ENCODE measurements at places on chromosomes 13 and 19. TPM values are rescaled to one million over a fixed set of nuclear protein-coding genes. Genes with fewer than 3 reads are reported as not detected.

DNA sequence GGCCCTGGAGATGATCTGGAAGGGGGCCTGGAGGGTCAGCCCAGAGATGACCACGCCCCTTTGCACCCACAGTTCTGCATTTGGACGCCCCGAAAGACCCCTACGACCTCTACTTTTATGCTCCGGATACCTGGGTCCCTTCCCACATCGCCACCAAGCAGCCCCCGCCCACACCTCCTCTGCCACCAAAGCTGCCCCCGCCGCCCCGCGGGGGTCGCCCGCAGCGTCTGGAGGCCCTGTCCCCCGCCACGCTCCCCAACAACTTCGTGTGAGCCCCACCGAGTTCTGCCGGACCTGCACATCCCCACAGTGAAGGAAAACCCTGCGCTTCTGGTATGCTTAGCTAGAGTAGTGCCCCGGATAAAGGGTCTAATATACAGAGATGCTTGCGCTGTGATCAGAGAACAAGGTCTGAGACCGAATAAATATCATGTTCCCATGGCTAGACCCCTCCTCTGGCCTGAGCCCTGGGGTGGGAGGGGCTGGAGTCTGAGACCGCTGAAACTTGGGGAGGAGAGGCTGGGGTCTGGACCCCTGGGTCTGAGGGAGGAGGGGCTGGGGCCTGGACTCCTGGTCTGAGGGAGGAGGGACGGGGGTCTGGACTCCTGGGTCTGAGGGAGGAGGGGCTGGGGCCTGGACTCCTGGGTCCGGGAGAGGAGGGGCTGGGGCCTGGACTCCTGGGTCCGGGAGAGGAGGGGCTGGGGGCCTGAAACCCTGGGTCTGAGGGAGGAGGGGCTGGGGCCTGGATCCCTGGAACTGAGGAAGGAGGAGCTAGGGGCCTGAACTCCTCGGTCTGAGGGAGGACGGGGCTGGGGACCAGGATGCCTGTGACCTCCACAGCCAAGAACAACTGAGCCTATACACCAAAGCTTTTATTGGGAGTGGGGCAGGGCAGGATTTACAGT is 3.6 kb downstream of the GFY start:
- no peak for DNase-seq

DNA sequence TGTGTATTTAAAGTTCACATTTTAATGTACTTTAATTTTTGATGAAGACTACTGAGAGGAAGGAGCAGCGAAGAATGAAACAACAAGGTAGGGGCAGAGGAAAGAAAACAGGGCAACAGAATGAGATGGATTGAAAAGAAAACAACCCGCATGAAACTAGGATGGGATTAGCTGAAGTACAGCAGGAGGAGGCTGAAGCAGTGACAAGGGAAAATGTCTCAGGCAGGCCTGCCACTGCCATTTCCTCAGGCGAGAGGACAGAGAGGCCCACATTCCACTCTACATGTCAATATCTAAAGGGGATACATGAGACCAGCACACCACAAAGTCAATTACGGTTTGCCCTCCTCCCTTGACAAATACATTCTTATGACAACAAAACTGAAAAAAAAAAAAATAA is 1703.2 kb downstream of the EFNB2 start:
- no peak for DNase-seq

DNA sequence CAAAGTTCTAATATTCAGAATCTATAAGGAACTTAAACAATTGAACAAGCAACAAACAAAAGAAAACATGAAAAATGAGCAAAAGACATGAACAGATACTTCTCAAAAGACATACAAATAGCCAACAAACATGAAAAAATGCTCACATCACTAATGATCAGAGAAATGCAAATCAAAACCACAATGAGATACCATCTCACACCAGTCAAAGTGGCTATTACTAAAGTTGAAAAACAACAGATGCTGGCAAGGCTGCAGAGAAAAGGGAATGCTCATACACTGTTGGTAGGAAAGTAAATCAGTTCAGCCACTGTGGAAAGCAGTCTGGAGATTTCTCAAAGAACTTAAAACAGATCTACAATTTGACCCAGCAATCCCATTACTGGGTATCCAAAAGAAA is 74.3 kb downstream of the CRYL1 start:
- no peak for DNase-seq

DNA sequence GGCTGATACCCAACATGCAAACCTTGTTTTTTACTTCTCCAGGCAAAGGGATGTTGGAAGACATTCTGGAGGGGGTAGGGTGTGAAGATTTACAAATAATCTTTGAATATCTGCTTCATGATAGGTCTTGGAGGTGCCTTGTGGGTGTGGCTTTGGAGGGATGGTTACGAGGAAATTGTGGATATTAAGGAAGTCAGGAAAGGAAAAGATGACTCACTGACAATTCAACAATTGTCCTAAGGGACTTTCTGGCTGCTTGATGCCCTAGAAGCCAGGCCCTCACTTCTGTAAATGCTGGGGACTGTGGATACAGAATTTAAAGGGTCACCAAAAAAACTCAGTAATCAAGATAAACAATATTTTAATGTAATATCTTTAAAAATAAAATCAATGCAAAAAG is 37.4 kb upstream of the ZNF527 start:
- no peak for DNase-seq

- no peak for DNase-seq
Measured at GRCh38 chr13:45658586-45659235, 43.2 kb upstream of the ERICH6B start.

- DNase-seq, result no peak
Measured at GRCh38 chr13:37715606-37716015, 117.0 kb upstream of the POSTN start.

DNA sequence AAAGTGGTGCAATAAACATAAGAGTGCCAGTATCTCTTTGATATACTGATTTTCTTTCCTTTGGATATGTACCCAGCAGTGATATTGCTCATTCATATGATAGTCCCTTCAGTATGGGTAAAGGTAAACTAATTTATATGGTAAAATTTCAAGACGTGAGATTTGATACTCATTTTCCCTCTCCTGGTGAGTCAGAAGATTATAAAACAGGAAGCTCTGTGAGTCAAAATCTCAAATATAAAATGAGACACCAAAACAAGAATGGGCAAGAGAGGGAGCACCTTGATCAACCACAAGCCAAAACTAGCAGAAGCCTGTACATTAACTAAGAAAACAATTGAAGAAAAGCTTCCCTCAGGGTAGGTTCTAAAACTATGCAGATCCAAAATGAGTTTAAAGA is 216.3 kb downstream of the SLITRK6 start:
- no peak for DNase-seq

GRCh38 chr19:2424686-2425621 is 2.4 kb downstream of the TIMM13 start:
- DNase-seq, result peak; percentile 73

GRCh38 chr13:63433546-63434150 is 2018.0 kb upstream of the PCDH20 start:
- no peak for DNase-seq

GRCh38 chr13:106626473-106626872 is 58.5 kb upstream of the ARGLU1 start:
- no peak for DNase-seq

DNA sequence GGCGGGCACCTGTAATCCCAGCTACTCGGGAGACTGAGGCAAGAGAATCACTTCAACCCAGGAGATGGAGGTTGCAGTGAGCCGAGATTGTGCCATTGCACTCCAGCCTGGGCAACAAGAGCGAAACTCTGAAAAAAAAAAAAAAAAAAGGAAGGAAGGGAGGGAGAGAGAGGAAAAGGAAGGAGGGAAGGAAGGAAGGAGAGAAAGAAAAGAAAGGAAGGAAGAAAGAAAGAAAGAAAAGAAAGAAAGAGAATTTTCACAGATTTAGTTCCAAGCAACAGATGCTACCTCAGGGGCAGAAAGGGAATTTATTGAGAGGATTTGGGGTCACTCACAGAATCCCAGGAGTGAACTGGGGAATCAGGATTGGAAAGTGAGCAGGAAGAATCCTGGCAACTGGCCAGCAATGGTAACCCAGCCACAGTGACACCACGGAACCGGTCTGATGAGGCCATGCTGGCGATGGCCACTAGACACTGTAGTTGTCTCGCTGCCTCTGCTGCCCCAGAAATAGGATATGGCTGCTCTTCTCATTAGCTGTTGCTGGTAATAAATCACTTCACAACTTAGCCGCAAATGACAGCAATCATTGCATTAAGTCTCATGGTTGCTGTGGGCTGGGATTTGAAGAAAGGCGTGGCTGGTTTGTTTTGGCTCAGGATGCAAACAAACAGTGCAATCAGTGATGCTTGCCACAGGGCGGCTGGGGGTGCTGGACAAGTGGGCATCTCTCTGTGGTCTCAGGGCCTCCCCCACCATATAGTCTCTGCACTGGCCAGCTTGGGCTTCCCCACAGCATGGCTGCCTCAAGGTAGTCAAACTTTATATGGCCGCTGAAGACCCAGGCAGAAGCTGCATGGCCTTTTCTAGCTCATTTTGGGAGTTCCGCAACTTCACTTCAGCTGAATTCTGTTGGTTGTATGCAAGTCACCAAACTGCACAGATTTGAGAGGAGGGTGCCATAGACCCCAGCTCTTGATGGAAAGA is 5.2 kb upstream of the BCAM start:
- no peak for DNase-seq

GRCh38 chr13:58630794-58631193 is 999.2 kb downstream of the PCDH17 start:
- no peak for DNase-seq

DNA sequence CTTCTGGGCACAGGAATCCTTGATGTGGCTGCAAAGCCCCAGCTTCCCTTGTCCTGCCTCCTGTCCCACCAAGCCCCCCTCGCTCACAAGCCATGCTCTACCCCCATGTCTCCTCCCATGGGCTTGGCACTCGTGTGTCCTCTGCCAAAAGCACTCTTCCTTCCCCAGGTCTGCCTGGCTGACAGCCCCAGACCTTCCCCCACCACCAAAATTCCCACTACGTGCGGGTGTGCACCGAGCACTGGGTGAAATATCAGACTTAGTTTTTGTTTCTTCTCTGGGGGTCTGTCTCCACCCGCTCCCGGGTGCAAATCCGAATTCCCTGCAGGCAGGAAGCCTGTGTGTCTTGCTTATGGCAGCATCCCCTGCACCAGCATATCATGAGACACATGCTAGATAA is 5.9 kb upstream of the VSTM2B start:
- DNase-seq, result no peak

DNA sequence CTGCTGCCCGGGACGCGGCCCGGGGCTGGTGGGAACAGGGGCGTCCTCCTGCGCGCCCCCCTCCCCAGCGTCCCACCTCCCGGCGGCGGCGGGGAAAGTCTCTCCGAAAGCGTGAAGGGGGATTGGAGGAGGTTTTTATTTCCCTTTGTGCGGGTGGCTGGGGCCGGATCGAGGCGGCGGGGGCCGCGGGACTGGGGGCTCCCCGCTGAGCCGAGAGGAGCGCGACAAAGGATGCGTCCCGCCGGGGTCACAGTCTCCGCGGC is 132 bp downstream of the SHD start:
- no peak for DNase-seq

DNA sequence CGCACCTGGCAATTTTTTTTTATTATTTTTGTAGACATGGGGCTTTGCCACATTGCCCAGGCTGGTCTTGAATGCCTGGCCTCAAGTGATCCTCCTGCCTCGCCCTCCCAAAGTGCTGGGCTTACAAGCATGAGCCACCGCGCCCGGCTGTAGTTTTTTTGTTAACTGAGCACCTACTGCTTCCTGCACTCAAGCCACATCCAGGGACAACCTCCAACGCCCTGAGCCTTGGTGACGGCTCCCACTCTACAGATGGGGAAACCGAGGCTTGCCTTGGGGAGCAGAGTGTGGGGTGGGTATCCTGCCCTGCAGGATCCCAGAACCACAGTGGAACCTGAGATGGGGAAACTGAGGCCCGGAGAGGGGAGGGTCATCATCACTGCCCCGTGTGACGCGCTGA is 3.0 kb downstream of the ELANE start:
- DNase-seq, result no peak

- DNase-seq, result no peak
Measured at GRCh38 chr13:41788552-41788951, 172.4 kb downstream of the VWA8 start.

DNA sequence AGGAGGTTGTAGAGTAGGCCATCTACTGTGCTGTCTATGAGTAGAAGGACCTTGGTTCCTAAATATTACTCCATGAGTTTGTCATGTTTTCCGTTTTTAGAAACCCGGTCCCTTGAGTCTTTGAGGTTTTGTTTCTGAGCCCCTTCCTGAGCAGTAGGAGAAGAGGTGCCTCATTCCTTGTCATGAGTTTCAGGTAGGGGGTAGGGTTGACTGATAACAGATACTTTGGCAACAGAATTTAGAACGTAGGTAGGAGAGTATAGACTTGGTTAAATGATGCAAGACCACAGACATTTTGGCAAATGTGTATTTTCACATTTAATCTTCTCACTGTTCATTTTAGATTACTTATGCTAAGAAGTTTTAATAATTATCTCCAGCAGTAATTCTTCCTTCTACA is 24.6 kb downstream of the LMO7 start:
- DNase-seq, result no peak

DNA sequence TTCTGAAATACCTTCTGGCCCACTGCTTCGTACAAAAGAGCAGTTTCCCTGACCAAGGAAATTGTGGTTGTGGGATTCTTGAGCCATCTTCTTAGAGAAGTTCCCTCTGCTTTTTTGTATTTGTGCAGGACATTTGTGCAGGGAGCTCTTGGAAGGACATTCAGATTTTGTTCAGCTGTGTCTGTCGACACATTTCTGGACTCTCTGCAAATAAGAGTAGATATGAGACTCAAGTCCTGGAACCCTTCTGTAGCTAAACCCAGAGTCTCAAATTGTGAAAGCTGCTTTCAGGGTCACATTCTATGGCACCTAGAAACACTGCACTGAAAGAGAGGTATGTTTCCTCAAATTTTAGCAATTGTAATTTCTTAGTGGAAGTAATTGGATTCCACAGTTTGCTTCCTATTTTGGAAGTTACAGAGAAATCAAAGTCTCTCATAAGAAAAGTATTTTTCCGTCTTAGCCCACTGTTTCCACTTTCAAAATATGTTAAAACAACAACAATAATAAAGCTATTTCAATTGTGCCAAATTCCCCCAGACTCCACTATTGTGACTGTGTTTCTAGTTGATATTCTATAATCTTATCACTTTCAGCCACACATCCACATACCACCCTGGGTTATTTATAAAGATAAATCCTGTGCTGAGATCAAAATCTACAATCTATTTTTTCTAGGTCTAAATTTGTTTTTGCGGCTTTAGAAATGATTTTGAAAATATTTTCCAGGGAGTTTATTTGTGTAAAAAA is 224.0 kb downstream of the COG6 start:
- DNase-seq, result no peak

DNA sequence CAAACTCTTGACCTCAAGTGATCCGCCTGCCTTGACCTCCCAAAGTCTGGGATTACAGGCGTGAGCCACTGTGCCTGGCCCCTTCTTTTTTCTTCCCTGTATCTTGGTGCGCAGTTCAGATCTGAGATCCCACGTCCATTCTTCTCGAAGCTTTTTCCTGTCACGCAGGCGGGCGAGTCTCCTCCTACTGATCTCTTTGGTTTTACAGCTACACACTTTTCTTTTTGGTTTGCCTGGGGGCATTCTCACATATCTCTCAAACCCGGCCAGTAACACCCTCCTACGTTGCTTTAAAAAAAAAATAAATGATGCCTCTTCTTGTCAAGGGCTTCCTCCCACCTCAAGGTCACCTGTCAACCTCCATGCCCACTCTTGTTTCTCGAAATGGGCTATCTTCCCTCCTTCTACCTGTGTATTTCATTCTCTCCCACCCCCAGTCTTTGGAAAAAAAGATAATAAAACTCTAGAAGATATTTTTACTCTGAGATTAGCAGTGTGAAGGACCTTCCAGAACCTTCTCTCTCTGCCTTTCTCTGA is 12.1 kb downstream of the TMPRSS9 start:
- no peak for DNase-seq

The SLC25A15 gene
- total RNA-seq, result 2.1 TPM

The KPTN gene
- 4.6 TPM for total RNA-seq

The CGB3 gene
- total RNA-seq, result not detected

The PSG2 gene
- not detected for total RNA-seq

The HAUS5 gene
- total RNA-seq, result 6.6 TPM

The AZU1 gene
- total RNA-seq, result not detected

The ICAM5 gene
- total RNA-seq, result not detected

Data from sigmoid colon (tissue), 7 donors.